Activated CD4-positive, alpha-beta T cell treated with anti-CD3 and anti-CD28 coated beads, Interleukin-2, amount 10 ng/mL, durations not matched to agents 7 days and 5 days (primary cell): ENCODE measurements at places on chromosomes 5 and 9. TPM values are rescaled to one million over a fixed set of nuclear protein-coding genes. Genes with fewer than 3 reads are reported as not detected.

The TRIM14 gene
- 116 TPM for total RNA-seq

The IL11RA gene
- 66.3 TPM for total RNA-seq

The PIP5K1B gene
- total RNA-seq, result 0.77 TPM

The PPP6C gene
- 54.3 TPM for total RNA-seq
